ENCODE measurements at places on chromosomes 5 and 9. TPM values are rescaled to one million over a fixed set of nuclear protein-coding genes. Genes with fewer than 3 reads are reported as not detected.

Gene TAS2R1
- not detected for total RNA-seq

Gene ANKRD55
- total RNA-seq, result 1.0 TPM

Gene SLC34A1
- total RNA-seq, result not detected

Gene NUTM2G
- total RNA-seq, result not detected

Gene SV2C
- total RNA-seq, result not detected

Gene FCN2
- total RNA-seq, result not detected

Gene CORO2A
- total RNA-seq, result 0.92 TPM

Gene GM2A
- total RNA-seq, result 16.0 TPM

Gene MRNIP
- 27.8 TPM for total RNA-seq

Gene SPATA31A3
- total RNA-seq, result not detected

Gene NAIP
- total RNA-seq, result 7.2 TPM

Gene AGTPBP1
- total RNA-seq, result 25.8 TPM

Gene STKLD1
- total RNA-seq, result 0.33 TPM

Gene PCDHGB2
- 0.97 TPM for total RNA-seq

Gene LCN9
- not detected for total RNA-seq

Gene PKD2L2
- not detected for total RNA-seq

Gene GDF9
- total RNA-seq, result 0.30 TPM

Gene DIRAS2
- not detected for total RNA-seq

Gene TEX48
- 0.56 TPM for total RNA-seq

Gene WDR38
- total RNA-seq, result not detected

Gene FYB1
- 93.7 TPM for total RNA-seq

Gene MARCOL
- not detected for total RNA-seq

Gene IFNK
- total RNA-seq, result not detected

Gene CCT5
- 581 TPM for total RNA-seq

Gene GALT
- total RNA-seq, result 68.9 TPM

Gene PCDHB13
- total RNA-seq, result not detected

Gene TEK
- not detected for total RNA-seq

Gene ZFP2
- 0.33 TPM for total RNA-seq

Gene ZNF300
- 0.47 TPM for total RNA-seq

Gene SPINK4
- total RNA-seq, result not detected

Gene OR1J2
- total RNA-seq, result not detected

Gene ZNF483
- total RNA-seq, result 1.8 TPM

Gene OMD
- total RNA-seq, result not detected

Gene CARTPT
- not detected for total RNA-seq

Gene ACOT12
- total RNA-seq, result not detected

Gene ACTBL2
- not detected for total RNA-seq

Gene UNC5A
- not detected for total RNA-seq

Gene IRGM
- 1.2 TPM for total RNA-seq

Gene GABRA1
- not detected for total RNA-seq

Gene CDH9
- total RNA-seq, result not detected

Gene FOXD4
- not detected for total RNA-seq

Gene CMYA5
- 0.14 TPM for total RNA-seq

Gene PITX1
- total RNA-seq, result 0.78 TPM

Gene GOLM1
- total RNA-seq, result 5.5 TPM

Gene FAM221B
- not detected for total RNA-seq

Gene PCDHGA4
- total RNA-seq, result 0.37 TPM

Gene KCNN2
- not detected for total RNA-seq

Gene AGXT2
- total RNA-seq, result not detected

Gene INSYN2B
- total RNA-seq, result not detected

Gene PDE6A
- not detected for total RNA-seq

Gene MFAP3
- 23.1 TPM for total RNA-seq

Gene FAM200C
- total RNA-seq, result 1.4 TPM

Gene TNIP1
- total RNA-seq, result 345 TPM

Gene PFDN1
- total RNA-seq, result 51.5 TPM

Measured in activated CD4-positive, alpha-beta T cell treated with anti-CD3 and anti-CD28 coated beads, Interleukin-2, amount 10 ng/mL, durations not matched to agents 24 days and 14 days (primary cell).